ENCODE measurements at places on chromosomes 2 and 18. TPM values are rescaled to one million over a fixed set of nuclear protein-coding genes. Genes with fewer than 3 reads are reported as not detected.

GRCh38 chr2:22326250-22326649, 1058.7 kb upstream of the KLHL29 start:
- no peak overlapping the region for H3K4me3 ChIP-seq
- H3K36me3 ChIP-seq = 0 out of 2 replicates have a peak, but pooled peaks cover 8% of the 10 kb centered on the region
- H3K4me1 ChIP-seq = no peaks in the 10 kb centered on the region
- DNase-seq = no peak
- H3K27ac ChIP-seq = no peak overlapping the region

DNA sequence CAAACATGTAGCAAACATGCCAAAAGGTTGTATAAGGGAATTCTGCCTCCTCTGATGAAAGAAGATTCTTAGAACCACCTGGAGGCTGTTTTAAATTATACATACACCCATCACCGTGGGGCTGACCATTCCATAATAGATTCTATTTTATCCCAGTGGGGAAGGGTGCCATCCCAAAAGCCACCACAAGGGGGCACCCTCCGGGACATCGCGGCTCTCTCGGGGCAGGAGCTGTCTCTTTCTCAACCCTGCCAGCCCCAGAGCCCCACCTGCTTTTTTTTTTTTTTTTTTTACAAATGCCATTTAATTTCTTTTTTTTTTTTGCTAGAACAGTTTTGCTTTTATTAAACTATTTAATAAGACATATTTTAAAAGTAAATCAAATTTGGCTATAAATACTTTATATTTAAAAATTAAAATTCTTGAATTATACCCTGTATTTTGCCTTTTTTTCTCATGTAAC, 8.6 kb upstream of the MTCL1 start:
- peak; percentile 72 for DNase-seq
- H3K4me1 ChIP-seq = no peaks in the 10 kb centered on the region
- no peak overlapping the region for H3K27ac ChIP-seq
- no peak overlapping the region for H3K4me3 ChIP-seq
- no peaks in the 10 kb centered on the region for H3K27me3 ChIP-seq
- H3K36me3 ChIP-seq = no peaks in the 10 kb centered on the region

GRCh38 chr2:138712212-138712979, 67.8 kb downstream of the NXPH2 start:
- H3K27me3 ChIP-seq = no peaks in the 10 kb centered on the region
- H3K4me1 ChIP-seq = peaks cover 2% of the 10 kb centered on the region
- no peaks in the 10 kb centered on the region for H3K36me3 ChIP-seq
- no peak overlapping the region for H3K27ac ChIP-seq
- DNase-seq = no peak

- no peaks in the 10 kb centered on the region for H3K36me3 ChIP-seq
- H3K27ac ChIP-seq = no peak overlapping the region
- no peaks in the 10 kb centered on the region for H3K27me3 ChIP-seq
Measured at GRCh38 chr18:74190086-74190485, 41.8 kb downstream of the TIMM21 start.

GRCh38 chr2:26268213-26268612, 23.5 kb downstream of the HADHB start:
- H3K27ac ChIP-seq = no peak overlapping the region
- 0 out of 2 replicates have a peak, but pooled peaks cover under 1% of the 10 kb centered on the region for H3K36me3 ChIP-seq
- no peak for DNase-seq
- H3K27me3 ChIP-seq = no peaks in the 10 kb centered on the region
- no peak overlapping the region for H3K4me3 ChIP-seq

DNA sequence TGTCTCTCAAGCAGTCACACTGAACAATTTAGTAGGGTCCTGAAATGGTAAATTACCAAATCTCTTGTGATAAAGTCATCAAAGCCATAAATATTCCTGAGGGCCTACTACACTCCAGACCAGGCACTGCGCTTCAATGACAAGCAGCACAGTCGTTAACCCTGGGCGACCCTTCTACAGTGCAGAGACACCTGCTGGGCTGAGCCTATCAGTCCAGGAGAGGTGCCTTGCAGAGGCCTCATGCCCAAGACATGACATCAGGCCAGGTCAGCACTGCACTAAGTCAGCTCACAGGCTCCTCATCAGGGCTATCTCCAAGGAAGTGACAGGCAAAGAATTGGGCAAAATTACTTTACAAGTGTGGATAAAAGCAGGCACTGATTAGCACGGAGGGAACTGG, 166.4 kb upstream of the EPB41L3 start:
- peak; percentile 9 for DNase-seq
- H3K27me3 ChIP-seq = no peaks in the 10 kb centered on the region
- no peak overlapping the region for H3K4me3 ChIP-seq
- no peak overlapping the region for H3K27ac ChIP-seq
- H3K4me1 ChIP-seq = no peaks in the 10 kb centered on the region

DNA sequence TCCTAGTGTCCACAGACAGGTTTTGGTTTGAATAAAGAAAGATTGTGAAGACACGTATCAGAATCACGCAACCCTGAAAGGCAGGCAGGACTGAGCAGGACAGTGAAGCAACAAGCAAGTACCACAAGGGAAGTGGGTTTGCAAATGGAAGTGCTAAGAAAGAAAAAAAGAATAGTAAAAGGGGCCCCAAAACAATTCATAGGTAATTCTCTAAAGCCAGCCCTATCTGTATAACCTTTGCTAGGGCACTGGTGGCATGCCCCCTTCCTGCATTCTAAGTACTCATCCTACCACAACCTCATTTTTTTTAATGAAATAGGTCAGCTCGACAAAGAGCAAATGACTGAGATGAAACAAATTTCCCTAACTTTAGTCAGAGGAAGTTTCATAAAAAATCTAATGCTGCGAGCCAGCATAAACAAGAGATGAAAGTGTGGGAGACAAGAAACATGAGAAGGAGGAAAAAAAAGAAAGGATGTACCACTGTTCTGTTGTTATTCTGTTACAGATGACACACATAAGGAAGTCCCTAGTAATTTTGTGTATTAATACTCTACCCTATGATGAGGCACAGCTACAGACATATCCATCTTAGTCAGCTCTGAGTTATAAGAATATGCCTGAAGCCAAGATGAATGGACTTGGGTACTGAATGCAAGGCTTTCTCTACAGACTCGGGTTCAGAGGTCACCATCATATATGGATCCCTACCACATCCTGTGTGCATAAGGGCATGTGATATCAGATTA, 32.2 kb downstream of the IKZF2 start:
- 0 out of 2 replicates have a peak, but pooled peaks cover 9% of the 10 kb centered on the region for H3K4me1 ChIP-seq
- H3K27ac ChIP-seq = no peak overlapping the region
- H3K36me3 ChIP-seq = no peaks in the 10 kb centered on the region
- no peak for DNase-seq

- no peak overlapping the region for H3K4me3 ChIP-seq
- no peaks in the 10 kb centered on the region for H3K4me1 ChIP-seq
- no peaks in the 10 kb centered on the region for H3K36me3 ChIP-seq
- no peak for DNase-seq
- H3K27ac ChIP-seq = no peak overlapping the region
Measured at GRCh38 chr18:78939105-78939504, 40.5 kb upstream of the SALL3 start.

GRCh38 chr2:174977364-174977763, 27.8 kb downstream of the CHN1 start:
- no peaks in the 10 kb centered on the region for H3K27me3 ChIP-seq
- H3K4me1 ChIP-seq = peaks cover 35% of the 10 kb centered on the region
- no peaks in the 10 kb centered on the region for H3K36me3 ChIP-seq
- no peak for DNase-seq
- no peak overlapping the region for H3K4me3 ChIP-seq

DNA sequence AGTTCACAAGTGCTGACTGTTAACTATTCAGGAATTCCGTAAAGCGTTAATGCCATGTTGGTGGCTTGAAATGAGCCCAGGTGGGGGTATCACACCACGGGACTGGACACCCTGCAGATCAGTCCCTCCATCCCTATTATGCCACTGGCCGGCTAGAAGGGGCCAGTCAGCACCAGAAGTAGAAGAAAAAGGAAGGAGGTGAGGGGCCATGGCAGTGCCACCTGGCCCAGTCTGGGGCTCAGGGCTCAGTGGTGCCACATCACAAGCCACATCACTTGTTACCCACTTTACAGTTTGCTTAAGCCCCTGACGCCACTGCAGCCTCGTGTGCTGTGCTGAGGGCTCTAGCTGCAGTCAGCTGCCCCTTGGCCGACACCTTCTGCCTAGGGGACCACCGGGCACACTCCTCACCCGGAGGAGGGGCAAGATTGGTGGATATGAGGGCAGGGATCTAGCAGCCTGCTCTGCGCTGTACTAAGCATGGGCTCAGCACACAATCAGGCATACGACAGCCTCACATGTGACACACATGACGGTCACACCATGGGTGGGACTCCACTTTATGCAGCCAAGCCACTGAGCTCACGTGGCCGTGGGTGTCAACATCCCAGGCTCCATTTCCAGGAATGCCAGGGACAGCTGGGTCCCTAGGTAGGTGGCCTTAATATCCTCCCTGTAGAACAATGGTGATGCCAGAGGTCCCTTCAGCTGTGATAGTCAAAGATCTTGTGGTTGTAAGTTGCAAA, 3.6 kb downstream of the LIMS2 start:
- no peak overlapping the region for H3K27ac ChIP-seq
- peaks cover 38% of the 10 kb centered on the region for H3K27me3 ChIP-seq
- peaks cover 6% of the 10 kb centered on the region for H3K4me1 ChIP-seq

- no peak overlapping the region for H3K27ac ChIP-seq
- no peak overlapping the region for H3K4me3 ChIP-seq
- H3K27me3 ChIP-seq = no peaks in the 10 kb centered on the region
- DNase-seq = no peak
- no peaks in the 10 kb centered on the region for H3K36me3 ChIP-seq
- H3K4me1 ChIP-seq = peaks cover 21% of the 10 kb centered on the region
Measured at GRCh38 chr2:66565291-66565690, 130.4 kb downstream of the MEIS1 start.

GRCh38 chr2:53366543-53366942, 401.1 kb upstream of the CHAC2 start:
- DNase-seq = no peak
- no peaks in the 10 kb centered on the region for H3K27me3 ChIP-seq
- H3K4me3 ChIP-seq = no peak overlapping the region
- H3K36me3 ChIP-seq = no peaks in the 10 kb centered on the region

GRCh38 chr18:13500227-13500865, 226.0 kb downstream of the FAM210A start:
- no peaks in the 10 kb centered on the region for H3K36me3 ChIP-seq
- DNase-seq = peak; percentile 88
- peak overlapping the region; percentile 4 for H3K4me3 ChIP-seq
- no peaks in the 10 kb centered on the region for H3K27me3 ChIP-seq
- peaks cover 31% of the 10 kb centered on the region for H3K4me1 ChIP-seq

DNA sequence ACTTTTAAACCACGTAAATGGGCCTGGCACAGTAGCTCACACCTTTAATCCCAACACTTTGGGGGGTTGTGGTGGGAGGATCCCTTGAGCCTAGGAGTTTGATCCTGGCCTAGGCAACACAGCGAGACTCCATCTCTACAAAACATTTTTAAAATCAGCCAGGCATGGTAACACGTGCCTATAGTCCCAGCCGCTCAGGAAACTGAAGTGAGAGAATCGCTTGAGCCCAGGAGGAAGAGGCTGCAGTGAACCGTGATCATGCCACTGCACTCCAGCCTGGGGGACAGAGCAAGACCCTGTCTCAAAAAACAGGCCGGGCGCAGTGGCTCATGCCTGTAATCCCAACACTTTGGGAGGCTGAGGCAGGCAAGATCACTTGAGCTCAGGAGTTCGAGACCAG, 12.2 kb downstream of the ROCK1 start:
- DNase-seq = no peak
- no peaks in the 10 kb centered on the region for H3K27me3 ChIP-seq
- H3K36me3 ChIP-seq = no peaks in the 10 kb centered on the region

GRCh38 chr2:109128616-109129355, at the start of gene SH3RF3:
Gene SH3RF3, plus strand, starts transcription at chr2:109129205.
- peaks cover 9% of the 10 kb centered on the region for H3K4me1 ChIP-seq
- no peaks in the 10 kb centered on the region for H3K36me3 ChIP-seq
- H3K27ac ChIP-seq = no peak within 1 kb of the TSS
- peak; percentile 61 for DNase-seq

- no peak for DNase-seq
- H3K36me3 ChIP-seq = 0 out of 2 replicates have a peak, but pooled peaks cover 3% of the 10 kb centered on the region
- no peak overlapping the region for H3K27ac ChIP-seq
- H3K4me1 ChIP-seq = no peaks in the 10 kb centered on the region
- no peak overlapping the region for H3K4me3 ChIP-seq
- no peaks in the 10 kb centered on the region for H3K27me3 ChIP-seq
Measured at GRCh38 chr2:6167592-6168138, 475.5 kb downstream of the SOX11 start.

GRCh38 chr2:240239325-240239724, 98.9 kb upstream of the OTOS start:
- no peak overlapping the region for H3K27ac ChIP-seq
- no peaks in the 10 kb centered on the region for H3K36me3 ChIP-seq
- DNase-seq = no peak

GRCh38 chr2:176457481-176457880, 188.2 kb downstream of the MTX2 start:
- no peak overlapping the region for H3K27ac ChIP-seq
- peaks cover 20% of the 10 kb centered on the region for H3K4me1 ChIP-seq
- DNase-seq = no peak

DNA sequence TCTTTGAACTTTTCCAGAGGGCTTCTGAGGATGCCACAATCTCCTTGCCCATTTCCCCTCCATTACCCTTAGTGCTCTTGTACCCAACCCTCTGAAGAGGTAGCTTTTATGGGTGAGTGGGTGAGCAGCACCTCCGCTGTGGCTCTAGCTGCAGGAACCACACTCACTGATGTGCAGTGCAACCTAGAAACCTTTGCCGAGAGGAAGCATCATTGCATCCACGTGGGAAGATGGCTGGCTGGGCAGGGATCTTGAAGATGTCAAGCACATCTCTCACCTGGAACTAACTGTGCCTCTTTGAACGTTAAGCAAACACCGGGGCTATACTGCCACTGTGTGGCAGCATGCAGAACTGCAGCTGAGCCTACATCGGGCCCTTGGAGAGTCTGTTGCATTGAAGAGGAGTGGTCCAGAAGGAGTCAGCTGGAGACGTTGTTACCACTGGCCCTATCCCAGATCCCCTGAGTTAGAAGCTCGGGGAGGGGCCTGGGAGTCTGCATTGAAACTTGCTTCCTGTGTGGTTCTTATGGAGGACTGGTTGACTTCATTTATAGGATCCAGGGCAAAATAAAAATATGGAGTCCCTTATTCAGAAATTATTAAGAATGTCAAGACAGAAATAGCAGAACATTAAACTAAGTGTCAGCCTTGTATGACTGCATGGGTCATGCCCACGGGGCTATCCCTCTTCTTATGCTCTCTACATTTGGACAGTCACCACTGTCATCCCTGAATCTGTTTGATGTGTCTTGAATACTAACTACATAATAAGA, 28.7 kb downstream of the IGFBP5 start:
- 0 out of 2 replicates have a peak, but pooled peaks cover 4% of the 10 kb centered on the region for H3K36me3 ChIP-seq
- no peaks in the 10 kb centered on the region for H3K27me3 ChIP-seq
- no peak overlapping the region for H3K4me3 ChIP-seq
- H3K4me1 ChIP-seq = peaks cover 19% of the 10 kb centered on the region

The FEV gene
- not detected for total RNA-seq

The INHA gene
- total RNA-seq = 0.31 TPM

The NGEF gene
- 5.4 TPM for total RNA-seq

The ALK gene
- 0.35 TPM for total RNA-seq

The SERPINB11 gene
- total RNA-seq = not detected

The ZSWIM2 gene
- total RNA-seq = not detected

The CAPN14 gene
- total RNA-seq = 0.54 TPM

The SPATA3 gene
- not detected for total RNA-seq

The RMC1 gene
- 18.9 TPM for total RNA-seq

The SLC5A7 gene
- 0.17 TPM for total RNA-seq

The VAMP5 gene
- total RNA-seq = 0.87 TPM

The NT5C1B gene
- total RNA-seq = not detected

The DSG1 gene
- not detected for total RNA-seq

The TUBA3E gene
- 0.66 TPM for total RNA-seq
